ENCODE measurements at places on chromosomes 12 and 14.
A peak's percentile ranks its signal among the peaks of the same experiment; 100 is the strongest.

GRCh38 chr14:91858536-91859275 is 8.6 kb downstream of the TC2N start:
- peak; percentile 23 for DNase-seq

- no peak for DNase-seq
Observed at GRCh38 chr14:69999261-69999674, 120.1 kb downstream of the SMOC1 start.

DNA sequence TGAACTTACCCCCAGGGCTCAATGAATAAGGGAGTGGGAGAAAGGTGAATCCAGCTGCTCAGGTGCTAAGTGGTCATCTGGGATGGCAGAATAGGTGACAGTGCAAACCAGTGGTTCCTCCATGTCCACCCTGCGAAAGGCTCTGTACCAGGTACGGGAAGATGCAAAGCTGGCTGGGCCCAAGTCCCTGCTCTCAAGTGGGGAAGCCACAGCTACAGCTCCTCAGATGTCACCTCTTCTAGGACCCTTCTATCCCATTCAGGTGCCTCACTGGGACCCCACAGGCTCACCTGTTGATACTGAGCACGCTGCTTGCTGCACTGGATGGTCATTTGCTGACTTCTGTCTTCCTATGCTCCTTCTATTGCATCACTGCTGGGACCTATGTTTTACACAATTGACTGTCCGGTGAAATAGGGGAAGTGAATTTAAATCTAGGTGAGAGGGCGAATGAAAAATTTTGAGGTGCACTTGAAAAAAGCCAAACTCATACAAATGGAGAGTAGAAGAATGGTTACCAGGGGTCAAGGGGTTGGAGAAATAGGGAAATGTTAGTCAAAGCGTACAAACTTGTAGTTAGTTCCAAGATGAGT is 20.3 kb upstream of the PPP4R4 start:
- DNase-seq, result no peak

GRCh38 chr14:91385224-91385623 is 32.4 kb downstream of the CCDC88C start:
- DNase-seq, result no peak

- DNase-seq, result no peak
Observed at GRCh38 chr14:104892531-104893434, 27.7 kb downstream of the CEP170B start.

DNA sequence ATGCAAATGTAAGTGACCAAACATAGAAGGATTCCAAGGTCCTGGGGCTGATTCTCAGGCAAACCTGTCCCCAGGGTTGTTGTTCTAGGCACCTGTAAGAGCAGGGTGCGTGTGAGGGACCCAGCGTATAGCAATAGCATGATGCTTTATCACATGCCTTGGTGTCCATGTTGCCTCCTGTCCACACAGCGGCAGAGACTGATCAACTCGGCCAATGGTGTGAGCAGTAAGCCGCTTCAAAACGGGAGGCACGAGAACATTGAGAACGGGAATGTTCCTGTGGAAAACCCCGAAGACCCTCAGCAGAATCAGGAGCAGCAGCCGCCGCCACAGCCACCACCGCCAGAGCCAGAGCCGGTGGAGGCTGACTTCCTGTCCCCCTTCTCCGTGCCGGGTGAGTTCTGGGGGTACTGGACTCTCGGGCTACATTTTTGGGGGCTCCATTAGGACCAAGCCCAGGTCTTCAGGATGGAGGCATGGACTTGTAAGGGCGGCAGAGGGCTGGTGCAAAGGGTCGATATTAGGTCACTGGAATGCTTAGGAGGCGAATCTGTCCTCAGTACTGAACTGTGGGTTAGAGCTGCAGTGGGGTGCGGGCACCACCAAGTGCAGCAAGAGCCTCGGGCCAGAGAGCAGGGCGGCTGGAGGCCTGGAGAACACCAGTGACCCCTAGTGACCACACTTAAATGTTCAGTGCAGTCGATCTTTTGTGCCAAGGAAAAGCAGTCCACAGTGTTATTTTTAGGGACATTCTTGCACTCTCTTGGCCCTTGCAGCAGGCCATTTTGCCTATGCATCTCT is 57.2 kb upstream of the RIN3 start:
- DNase-seq, result peak; percentile 31

DNA sequence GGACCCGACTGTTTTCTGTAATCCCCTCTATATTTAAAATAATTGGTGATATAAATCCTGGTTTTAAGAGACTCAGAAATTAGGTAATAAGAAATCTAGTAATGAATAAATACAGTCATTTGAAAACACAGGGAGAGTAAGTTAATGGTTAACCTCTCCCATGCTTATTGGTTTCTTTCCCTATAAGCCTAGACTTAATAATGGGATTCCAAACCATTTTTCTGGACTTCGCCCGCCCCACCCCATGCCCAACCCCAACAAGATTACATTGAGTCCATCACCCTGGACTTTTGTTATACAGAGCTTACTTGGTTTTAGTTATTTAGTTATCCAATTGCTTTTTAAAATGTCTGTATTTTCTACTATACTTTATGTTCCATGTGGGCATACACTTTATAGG is 98.7 kb downstream of the WIF1 start:
- DNase-seq, result no peak

DNA sequence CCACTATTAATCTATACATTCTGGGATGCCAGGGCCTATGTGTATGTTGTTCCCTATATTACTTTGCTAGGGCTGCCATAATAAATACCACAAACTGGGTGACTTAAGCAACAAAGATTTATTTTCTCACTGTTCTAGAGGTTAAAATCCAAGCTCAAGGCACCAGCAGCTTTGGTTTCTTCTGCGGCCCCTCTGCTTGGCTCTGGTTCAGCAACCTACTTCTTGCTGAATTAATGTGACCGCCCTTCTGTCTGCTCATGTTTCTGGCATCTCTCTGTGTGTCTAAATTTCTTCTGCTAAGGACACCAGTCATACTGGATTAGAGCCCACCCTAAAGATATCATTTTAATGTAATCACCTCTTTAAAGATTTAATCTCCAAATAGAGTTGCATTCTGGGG is 84.7 kb downstream of the ZNF664 start:
- DNase-seq, result no peak

DNA sequence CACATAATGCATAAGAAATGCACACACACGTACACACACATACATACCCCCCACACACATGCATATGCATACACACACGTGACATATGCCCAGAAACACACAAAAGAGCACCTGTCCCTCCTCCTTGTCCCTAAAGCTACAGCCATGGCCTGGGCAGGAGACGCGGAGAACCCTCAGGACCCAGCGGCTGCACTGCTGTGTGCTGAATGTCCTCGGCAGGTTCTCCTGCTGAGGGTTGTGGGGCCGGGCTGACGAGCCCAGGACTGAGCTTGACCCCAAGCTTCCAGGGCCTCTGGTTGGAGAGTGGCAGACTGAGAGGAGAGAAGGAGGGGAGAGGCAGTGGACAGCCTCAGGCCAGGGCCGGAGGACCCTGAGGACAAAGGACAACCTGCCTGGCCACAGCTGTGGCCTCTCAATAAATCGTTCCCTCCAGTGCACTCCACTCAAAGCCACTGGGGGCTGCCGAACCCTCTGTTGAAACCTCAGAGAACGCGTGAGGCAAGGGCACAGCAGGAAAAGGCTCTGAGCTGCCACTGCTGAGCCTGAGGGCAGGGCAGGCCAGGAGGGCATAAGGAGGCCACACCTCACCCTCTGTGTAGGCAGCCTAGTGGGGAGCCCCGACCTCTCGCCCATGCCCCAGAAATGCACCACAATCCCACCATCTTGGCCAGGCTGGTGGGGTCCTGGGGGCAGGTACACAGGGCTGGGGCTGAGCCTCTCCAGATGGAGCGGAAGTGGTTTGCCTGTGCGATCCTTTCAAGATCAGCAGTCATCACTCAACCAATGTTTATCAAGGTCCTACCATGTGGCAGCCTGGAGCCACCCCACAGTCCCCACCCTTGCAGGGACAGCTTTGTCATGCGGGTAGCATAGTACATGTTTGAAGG is 3.1 kb downstream of the CACNA2D4 start:
- DNase-seq, result no peak
